ENCODE measurements at places on chromosomes 11 and 22.

- no peak for DNase-seq
Measured at GRCh38 chr11:102703826-102704493, 1.6 kb downstream of the MMP27 start.

DNA sequence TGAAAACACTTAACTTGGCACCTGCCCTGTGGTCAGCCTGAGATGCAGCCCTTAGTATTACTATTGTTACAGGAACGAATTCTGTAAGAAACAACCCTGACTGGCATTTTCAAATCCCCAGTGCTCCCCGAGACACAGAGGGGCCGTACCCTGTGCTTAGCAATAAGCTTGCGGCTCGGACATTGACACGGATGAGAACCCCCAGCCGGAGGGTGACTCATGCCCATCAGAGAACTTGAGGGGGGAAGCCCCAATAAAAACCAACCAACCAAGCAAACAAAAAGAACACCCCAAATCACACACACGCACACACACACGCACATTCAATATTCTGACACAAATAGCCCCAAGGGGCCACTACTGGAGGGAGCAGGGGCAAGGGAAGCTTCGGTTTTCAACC is 63.8 kb downstream of the SHISAL1 start:
- no peak for DNase-seq

DNA sequence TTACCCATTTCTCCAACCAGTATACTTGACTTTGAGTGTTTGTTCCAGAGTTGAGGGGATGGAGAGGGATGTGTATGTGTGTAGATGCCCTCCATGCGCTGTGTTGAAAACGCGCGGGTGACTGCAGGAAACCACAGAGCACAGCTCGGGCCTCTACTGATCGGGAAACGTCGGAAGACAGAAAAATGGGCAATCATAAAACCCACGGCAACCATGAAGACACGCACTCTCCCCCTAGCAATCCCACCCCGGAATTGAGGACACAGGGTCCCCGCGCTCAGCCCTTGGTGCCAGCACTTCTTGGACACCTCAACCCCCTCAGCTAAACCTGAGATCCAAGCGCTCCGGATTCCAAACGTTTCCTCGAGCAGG is 251 bp upstream of the UQCC3 start:
- DNase-seq, result no peak

GRCh38 chr11:33310720-33311500 is 53.7 kb downstream of the HIPK3 start:
- DNase-seq, result no peak

DNA sequence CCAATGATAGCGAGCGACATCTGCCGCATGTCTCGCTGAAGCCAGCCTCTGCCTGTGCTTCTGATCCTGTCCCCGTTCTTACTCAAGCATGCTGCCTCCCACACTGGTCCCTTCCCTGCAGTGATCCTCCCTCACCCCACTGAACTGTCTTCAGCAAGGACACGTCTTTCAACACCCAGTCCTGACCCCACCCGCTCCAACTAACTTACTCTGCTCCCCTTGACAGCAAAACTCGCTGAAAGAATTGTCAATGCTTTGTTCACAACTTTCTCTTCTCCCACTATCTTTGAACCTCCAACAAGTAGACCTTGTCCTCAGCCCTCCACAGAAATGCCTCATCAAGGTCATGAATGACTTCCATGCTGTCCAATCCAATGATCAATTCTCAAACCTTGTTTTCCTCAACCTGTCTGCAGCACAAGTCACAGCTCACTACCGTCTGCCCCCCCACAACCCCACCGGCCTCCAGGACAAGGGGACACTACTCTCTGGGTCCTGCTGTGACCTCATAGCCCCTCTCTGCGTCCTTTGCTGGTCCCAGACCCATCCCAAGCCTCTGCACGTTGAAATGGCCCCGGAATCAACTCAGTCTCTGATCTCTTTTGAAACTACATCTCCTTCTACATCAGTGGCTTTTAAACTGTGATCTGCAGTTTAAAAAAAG is 108.0 kb downstream of the MICAL3 start:
- no peak for DNase-seq

DNA sequence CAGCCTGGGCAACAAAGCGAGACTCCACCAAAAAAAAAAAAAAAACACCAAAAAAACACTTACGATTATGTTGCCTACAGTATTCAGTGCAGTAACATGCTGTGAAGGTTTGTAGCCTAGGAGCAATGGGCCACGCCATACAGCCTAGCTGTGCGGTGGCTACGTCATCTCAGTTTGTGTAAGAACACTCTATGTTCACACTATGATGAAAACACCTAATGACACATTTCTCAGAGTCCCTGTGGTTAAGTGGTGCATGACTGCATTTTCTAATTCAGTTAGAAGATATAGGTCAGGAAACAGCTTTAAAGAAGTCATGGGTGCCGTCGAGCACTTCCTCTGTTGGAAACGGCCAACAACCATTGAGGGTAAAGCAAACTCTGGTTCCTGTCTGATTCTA is 75.7 kb upstream of the ANO1 start:
- no peak for DNase-seq

- no peak for DNase-seq
Measured at GRCh38 chr22:45893516-45893915, 83.4 kb downstream of the WNT7B start.

DNA sequence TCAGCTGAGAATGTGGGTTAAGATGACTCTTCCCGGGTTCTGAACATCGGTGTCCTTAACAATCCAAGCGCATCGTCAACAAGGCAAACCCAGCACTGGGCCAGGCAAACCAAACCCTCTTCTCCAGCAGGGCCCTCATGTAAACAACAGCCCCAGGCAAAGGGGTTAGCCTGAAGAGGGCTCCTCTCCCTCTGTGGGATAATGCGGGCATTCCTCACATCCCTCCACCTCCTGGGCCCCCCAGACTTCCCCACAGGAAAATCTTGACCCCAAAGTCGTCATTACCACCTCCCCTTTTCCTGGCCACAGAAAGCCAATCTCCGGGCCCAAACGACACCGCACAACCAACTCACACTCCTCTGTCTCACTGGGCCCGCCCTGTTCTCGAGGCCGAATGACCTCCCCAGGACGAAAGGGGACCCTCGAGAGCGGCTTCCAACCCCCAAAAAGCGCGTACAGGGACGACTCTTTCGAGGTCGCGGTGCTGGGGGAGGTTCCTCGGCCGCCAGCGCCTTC is 566 bp downstream of the DDB1 start:
- no peak for DNase-seq

DNA sequence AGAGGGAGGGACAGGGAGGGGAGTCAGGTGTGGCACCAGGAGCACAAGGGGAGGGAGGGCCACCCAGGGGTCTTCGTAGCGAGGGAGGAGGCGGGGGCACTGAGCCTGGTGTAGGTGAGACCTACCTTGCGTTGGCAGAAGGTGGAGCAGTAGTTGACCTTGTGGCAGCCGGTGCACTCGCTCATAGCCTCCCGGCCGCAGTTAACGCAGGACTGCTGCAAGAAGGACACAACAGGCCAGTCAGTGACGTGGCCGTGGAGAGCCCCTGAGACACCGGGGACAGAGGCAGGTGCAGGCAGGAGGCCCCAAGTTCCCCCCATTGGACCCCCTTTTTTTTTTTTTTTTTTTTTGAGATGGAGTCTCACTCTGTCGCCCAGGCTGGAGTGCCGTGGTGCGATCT is 16.8 kb downstream of the DRD4 start:
- no peak for DNase-seq

GRCh38 chr11:104380358-104380757 is 216.4 kb upstream of the PDGFD start:
- DNase-seq, result no peak

- no peak for DNase-seq
Measured at GRCh38 chr22:20909543-20910303, 7.5 kb upstream of the CRKL start.

DNA sequence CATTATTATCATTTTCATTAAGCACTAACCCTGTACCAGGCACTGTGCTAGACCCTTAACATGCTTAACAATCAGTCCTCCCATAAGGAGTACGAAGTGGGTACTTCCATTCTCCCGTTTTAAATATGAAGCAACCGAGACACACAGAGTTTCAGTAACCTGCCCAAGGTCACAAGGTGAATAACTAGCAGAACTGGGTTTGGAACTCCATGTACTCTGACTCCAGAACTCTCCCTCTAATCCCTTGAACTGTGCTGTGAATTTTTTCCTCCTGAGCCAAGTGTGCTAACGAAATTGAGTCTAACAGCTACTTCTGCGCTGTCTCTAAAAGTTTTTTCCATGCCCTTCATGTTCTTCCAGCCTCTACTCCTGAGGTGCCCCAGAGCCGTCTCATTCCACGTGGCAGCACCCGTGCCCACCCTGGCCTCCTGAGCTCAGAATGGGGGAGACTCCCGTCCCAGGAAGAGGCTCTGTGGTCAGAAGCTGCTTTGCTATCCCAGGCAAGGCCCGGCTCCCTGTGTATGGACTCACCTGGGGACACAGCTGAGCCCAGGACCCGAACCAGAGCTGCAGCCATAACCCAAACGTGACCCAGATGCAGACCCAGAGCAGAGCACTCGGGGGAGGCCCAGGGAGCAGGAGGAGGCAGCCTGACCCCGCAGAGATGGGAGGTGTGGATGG is 8.6 kb upstream of the TRIM29 start:
- no peak for DNase-seq

DNA sequence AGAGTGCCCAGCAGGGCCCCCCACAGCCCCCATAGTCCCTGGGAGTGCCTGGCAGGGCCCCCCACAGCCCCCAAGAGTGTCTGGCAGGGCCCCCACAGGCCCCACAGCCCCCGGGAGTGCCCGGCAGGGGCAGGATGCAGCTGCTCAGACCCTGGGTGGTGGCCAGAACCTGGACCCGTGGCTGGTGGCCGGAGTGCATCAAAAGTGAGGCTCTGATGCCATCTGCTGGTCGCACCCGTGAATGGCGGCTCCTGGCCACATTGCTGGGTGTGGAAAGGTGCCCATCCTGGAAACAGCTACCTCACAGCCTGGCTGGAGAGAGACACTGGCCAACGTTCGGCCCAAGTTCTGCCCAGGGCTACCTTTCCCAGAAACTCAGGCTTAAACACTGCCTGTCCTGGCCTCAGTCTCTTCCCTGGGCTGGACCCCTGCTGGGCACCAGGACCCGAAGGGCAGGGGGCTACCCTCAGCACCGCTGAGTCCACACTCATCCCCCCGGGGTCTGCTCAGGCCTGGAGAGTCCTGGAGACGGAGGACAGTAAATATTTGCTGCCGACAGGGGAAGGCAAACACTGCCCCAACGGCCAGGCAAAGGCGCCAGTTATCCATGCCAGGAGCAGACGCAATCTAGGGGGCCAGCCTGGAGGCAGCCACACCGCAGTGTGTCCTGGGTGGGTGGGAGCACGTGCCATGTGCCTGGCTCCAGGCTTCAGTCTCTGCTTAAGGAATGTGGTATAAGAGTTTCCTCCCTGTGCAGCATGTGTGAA is 4.4 kb downstream of the INS start:
- peak; percentile 47 for DNase-seq

DNA sequence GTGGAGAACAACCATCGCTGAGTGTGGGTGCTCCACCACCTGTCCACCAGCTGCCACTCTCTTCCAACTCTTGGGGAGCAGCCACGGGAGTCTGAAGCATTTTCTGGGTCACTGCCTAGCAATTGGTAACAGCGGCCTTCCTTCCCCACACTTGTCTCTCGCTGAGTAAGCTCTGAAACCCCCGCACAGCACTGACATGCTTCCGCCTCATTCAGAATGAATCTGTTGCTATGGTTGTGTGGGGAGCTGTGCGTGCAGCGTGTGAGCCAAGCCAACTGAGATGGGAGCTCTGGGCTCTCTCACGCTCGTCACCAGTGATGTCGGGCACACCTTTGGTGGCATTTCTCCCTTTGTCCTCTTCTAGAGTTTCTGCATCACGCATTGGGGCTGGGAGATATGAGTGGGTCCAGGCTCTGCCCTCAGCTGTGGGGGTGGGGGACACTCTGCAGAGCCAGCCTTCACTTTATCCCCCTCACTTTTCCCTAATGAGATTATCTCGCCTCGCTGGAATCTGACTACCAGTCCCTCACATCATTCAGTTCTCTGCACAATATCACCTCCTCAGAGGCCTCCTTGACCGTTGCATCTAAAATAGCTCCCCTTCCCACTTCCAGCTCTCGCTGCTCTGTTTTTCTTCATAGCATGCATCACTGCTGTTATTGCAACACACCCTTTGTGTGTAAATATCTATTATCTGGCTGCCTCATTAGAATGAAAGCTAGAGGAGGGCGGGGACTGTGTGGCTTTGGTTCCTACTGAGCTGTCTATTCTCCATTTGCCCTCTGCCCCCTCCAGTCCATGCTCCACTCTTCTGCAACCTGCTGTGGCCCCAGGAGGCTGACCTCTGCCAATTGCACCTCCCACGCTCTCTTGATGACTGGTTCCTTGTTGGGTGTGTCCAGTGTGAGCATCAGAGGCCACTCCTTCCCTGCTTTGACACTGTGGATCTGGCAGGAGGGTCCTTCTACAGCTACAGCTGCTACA is 569.9 kb upstream of the CADM1 start:
- no peak for DNase-seq

DNA sequence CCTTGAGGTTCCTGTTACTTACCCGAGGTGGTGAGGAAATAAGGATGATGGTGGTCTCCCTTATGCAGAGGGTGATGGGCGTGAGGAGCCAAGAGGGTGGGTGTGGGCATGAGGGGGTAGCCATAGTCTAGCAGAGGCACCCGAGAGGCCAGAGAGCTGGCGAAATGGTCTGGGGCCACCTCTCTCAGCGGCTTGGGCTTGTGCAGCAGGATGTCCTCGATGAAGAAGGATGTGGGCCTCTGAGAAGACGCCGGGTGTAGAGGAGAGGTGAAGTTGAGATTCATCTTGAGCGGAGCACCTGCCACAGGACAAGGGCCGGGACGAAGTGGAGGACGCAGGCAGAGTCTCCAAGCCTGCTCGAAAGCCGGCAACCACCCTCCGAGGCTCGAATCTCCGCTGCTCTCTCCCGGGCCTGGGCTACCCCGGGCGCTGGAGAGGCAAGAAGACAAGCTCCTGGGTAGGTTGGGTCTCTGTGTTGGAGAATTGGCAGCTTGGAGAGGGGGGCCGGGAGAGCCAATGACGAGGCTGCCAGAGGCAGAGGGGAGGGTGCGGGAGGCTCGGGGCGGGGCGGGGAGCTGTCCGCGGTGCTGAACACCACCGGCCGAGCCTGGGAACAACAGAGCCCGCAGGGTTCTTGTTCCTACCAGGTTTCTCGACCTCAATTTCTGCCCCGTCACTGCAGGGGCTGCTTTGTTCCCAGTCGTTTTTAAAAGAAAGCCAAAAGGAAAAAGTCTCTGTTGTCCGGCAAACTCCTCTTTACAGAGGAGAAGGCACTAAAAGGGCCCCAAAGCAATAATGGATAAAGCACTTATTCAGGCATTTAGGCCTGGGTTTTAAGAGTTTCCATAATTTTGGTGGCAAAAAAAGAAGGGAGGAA is at the start of gene BSX:
BSX (minus strand) TSS at position 447 of the 877 bp plus-strand sequence; CDS start at position 284, 163 bp downstream.
- peak; percentile 30 for DNase-seq

- no peak for DNase-seq
Measured at GRCh38 chr11:4763096-4763495, 6.6 kb downstream of the OR51F1 start.

GRCh38 chr11:41309111-41309522 is 150.3 kb downstream of the LRRC4C start:
- DNase-seq, result no peak

- peak; percentile 16 for DNase-seq
Measured at GRCh38 chr11:8019314-8020243, 32.4 kb downstream of the EIF3F start.
